ENCODE measurements at places on chromosomes 16 and 17.
A peak's percentile ranks its signal among the peaks of the same experiment; 100 is the strongest.

DNA sequence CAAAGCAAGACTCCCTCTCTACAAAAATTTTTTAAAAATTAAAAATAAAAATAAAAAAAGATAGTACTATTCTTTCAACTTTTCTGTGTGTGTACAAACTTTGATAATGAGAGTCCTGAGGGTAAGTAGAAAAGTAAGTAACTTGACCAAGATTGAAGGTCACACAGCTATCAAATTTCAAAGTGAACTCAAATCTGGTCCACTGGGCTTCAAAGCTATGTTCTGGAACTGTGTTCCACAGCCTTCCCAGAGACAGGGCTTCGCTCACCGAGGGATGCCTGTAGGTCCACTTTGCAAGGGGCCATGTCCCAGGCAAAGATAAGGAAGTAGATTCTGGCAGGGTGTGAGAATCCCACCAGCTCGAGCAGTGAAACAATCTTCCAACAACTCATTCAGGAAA lies 56.3 kb upstream of the TNRC6A start:
- no peak for DNase-seq

GRCh38 chr17:27471321-27472269 lies 15.3 kb downstream of the KSR1 start:
- peak; percentile 84 for DNase-seq

DNA sequence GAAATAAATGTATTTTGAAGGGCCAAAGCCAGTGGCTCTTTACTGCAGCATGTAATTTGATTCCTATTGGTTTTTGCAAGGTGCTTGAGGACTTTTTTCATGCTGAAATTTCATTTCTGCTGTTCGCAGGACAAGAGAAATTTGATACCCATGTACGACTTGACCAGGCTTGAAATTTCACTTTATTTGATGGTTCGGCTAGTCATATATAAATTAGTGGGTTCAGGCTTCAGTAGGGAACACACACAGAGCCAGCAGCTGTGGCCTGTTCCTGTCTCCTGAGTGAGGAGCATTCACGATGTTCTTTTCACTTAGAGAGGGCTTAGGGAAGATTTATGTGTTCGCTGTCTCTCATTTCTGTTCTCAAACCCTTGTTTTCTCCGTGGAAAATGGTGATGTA lies 258.4 kb upstream of the CACNG5 start:
- no peak for DNase-seq

DNA sequence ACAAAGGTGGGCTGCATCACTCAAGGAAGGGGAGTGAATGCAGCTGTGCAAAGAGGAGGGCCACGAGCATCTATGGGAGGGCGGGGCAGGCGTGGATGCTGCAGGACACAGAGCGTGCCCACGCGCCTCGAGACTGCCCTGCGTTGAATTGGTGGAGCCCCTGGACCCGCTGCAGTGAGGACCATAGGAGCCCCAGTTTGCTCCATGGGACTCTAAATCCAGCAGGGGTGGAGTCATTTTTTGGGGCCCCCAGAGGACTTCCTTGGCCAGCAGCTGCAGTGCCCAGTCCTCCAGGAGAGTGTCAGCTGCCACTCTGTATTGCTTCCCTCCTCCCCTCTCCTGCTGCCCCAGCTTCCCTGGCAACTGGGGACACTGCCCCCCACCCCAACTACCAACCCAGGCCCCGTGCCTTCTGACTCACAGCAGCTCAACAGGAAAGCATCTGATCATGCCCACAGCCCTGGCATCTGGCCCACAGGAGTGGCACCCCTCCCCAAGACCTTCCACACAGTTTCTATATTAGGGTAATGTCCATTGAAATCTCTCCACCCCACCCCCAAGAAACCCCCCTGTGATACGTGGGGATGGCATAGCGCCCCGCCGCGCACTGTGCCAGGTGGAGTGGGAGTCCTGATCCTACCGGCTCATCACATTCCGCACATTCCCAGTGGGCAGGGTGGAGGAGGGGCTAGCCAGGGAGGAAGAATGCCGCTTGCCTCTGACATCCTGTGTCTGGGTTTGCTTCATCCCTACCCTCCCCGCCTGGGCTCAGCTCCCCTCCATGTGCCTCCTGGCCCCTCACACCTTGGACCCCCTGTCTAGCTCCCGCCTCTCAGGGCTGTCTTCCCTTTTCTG lies 27.8 kb upstream of the ITGA3 start:
- no peak for DNase-seq

- DNase-seq, result peak; percentile 28
Measured at GRCh38 chr17:80441133-80441578, 26.2 kb downstream of the ENDOV start.

DNA sequence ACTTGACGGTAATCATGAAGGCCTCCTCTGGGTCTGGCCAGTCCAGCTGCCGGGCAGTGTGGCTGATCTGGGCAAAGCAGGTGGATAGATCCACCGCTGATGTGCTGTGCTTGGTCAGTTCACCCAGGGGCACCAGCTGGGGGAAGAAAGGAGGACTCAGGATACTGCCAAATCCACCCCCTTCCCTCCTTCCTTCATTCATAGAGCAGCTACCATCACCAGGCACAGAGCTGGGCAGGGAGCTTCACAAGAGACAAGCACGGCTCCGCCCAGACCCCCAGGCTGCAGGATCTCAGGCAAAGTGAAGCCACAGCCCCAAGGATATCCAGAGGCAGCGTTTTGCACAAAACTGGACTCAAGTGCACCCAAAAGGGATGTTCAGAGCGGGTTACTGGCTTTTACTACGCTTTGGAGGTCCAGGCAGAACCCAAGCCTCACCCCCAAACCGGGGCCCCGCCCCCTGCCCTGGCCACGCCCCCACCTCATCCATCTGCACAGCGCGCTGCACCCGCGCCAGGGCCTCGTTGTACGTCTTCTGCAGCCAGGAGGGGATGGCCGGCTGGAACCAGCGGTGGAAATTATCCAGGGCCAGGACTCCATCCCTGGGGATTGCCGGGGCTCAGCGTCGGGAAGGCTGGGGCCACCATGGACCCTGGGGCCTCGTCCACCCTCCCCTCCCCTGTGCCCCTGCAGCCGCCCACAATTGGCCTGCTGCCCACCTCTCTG lies 9.1 kb downstream of the UNC13D start:
- no peak for DNase-seq
